Stimulated activated naive CD4-positive, alpha-beta T cell treated with Interleukin-2 at 50 U/mL for 16 hours (primary cell): ENCODE measurements at places on chromosomes 13 and 19.

GRCh38 chr13:64239372-64239771 lies 2823.7 kb upstream of the PCDH20 start:
- no peak for DNase-seq

GRCh38 chr19:4559569-4559968 lies at the start of gene SEMA6B:
SEMA6B (minus strand) TSS chr19:4559684; CDS start chr19:4558457, 1,227 bp downstream.
- no peak for DNase-seq

DNA sequence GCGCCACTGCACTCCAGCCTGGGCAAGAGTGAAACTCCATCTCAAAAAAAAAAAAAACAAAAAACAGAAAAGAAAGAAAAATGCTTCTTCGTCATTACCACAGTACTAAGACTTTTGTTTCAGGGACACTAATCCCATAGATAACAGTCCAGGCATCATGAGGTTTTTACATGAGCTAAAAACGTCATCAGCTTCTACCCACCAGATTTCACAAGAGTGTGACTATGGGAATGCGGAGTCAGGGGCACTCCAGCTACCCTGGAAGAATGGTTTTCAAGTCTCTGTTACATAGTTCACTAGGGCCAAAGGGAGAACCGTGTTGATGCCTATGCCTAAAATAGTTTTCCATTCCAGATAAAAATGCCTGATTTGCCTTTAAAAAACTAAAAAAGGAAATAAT lies 33.2 kb downstream of the RAB20 start:
- DNase-seq: no peak

GRCh38 chr19:2110822-2111221 lies 14.1 kb downstream of the IZUMO4 start:
- no peak for DNase-seq

DNA sequence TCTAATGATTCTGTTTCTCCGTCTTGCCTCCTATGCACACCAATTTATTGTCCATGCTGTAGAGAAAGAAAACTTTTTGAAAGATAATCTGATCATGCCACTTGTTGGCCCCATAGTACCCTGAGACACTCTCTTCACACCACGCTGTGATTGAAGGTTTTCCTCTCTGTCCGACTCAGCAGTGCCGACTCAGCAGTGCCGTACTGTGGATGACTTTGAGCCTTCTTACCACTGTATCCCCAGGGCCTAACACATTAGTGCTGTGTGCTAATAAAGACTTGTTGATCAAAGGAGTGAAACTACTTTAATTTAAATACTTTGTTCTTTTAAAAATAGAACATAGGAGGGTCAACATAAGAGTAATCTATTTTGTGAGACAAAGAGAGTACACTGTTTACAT lies 429.6 kb downstream of the KLF12 start:
- DNase-seq: no peak

- DNase-seq: no peak
Observed at GRCh38 chr13:74978591-74978990, 503.4 kb downstream of the TBC1D4 start.

DNA sequence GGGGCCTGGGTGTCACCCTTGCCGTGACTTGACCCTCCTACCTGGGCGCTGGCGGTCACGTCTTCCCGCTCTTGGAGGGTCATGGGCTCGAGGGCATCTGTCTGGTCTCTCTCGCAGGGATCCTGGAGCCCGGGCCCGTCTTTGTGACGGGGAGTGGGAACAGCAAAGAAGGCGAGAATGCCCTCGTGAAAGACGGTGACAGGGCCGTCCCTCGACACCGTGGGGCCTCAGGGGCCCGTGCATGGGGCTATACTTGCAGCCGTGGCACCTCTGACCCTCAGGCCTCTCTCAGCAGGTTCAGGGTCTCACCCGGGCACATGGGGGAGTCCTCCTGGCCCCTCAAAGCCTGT lies 20.9 kb upstream of the MATK start:
- DNase-seq: no peak

GRCh38 chr13:97140611-97141010 lies 81.5 kb upstream of the MBNL2 start:
- no peak for DNase-seq

GRCh38 chr13:53121919-53122318 lies 93.3 kb downstream of the OLFM4 start:
- DNase-seq: no peak

GRCh38 chr13:95039415-95039814 lies 261.8 kb downstream of the ABCC4 start:
- no peak for DNase-seq

- DNase-seq: no peak
Observed at GRCh38 chr19:57227502-57227901, 3.3 kb upstream of the AURKC start.

- DNase-seq: peak; percentile 67
Observed at GRCh38 chr19:1104311-1105007, 665 bp downstream of the GPX4 start.

- DNase-seq: no peak
Observed at GRCh38 chr13:36973621-36974295, 25.4 kb downstream of the ALG5 start.

DNA sequence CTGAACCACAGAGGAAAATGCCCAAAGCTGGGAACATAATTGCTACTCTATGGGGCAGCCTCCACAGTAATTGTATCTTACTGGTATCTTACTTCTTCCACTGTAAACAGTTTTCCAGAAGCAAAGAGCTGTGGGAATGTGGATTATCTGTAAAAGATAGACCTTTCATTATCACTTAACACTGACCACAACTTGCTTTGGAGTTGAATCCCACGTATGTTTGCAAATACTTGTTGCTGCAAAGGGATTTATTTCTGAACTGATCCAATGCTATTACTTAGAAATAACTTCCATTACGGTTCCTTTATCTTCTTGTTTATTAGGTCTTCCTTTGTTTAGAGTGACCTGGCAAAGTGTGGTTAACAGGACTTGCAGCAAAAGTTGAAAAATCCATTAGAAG lies 218.1 kb downstream of the KCTD12 start:
- DNase-seq: no peak

DNA sequence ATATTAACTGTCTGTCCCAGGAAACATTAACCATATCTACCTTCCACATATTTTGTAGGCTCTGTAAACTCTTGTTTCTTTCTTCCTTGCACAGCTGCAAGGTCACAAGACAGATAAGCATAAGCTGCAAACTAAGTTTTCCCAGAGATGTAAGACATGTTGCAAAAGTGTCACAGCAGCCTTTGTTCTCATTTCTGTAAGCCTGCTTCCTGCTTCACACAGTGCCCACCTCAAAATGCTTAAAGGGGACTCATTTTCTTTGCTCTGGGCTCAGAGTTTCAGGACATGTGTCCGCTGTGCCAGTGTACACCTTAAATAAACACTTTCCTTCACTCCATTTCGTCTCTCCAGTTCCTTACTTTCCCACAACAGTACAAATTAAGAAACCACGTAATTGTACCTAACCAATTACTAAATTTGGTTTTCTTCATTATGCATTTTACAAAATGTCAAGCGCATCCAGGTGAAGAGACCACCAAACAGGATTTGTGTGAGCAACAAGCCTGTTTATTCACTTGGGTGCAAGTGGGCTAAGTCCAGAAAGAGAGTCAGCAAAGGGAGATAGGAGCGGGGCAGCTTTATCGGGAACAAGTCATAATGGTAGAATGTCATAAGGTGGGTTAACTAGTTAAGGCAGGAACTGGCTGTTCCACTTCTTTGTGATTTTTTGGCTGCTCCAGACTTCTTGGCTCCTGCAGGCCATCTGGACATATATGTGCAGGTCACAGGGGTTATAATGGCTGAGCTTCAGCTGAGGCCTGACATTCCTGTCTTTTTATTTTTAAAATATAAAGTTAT lies 12.7 kb upstream of the ZNF431 start:
- no peak for DNase-seq

- no peak for DNase-seq
Observed at GRCh38 chr19:1435378-1435989, 2.7 kb upstream of the RPS15 start.

DNA sequence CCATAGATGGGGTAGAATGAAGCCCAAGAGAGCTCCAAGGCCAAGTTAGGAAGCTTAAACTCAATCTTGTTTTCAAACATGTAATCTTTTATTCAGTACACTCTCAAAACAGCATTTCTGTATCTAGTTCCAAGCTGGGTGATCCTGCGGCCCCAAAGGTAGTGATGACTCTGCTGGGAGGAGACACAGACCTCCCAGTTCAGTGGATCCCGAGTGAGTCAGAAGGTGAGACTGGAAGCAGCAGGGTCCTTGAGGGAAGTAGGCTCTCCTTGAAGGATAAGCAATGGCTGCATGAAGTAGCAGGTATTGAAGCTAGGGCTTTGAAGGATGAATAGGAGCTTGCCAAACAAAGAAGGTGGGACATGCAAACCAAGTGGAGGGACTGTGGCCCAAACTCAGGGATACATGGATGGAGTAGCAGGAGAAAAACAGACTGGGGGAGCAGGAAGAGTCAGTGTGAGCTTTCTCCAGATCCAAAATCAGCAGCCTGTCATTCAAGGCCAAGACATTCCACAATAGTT lies 9.6 kb downstream of the TINCR start:
- DNase-seq: no peak

DNA sequence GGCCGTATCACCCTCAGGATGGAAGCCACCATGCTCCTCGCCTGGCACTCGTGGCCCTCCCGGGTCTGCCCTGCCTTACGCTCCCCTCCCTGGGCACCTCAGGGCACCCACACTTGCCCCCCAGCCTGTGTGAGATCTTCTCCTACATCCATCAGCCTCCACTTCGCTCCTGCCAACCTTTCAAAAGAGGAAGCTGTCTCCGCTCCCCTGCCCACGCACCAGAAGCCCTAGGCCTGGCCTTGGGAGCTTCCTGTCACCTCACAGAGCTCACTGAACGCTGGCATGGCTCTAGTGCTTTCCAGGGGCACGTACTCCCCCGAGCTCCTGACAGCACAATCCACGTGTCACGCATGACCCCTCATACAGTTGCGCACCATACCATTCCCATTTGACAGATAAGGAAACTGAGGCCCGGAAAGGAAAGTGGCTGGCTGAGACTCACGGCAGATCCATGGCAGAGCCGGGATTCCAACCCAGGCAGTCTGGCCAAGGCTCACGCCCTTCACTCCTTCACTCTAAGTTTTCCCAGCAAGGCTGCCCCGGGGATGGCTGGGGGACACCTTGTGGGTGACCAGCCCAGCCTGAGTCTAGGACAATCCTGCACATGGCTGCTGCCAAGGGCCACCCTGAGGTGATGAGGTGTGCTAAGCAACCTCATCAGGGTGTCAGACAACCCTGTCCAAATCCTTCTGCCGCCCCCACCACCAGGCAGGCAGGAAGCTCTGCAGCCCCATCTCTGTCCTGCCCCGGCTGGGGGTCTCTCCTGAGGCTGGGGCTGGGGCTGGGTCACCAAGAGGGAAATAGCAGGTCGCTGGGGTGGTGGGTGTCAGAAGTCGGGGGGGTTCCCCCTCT lies 19.3 kb downstream of the PPP1R12C start:
- DNase-seq: no peak

- DNase-seq: no peak
Observed at GRCh38 chr13:79679334-79679733, 198.4 kb downstream of the NDFIP2 start.

DNA sequence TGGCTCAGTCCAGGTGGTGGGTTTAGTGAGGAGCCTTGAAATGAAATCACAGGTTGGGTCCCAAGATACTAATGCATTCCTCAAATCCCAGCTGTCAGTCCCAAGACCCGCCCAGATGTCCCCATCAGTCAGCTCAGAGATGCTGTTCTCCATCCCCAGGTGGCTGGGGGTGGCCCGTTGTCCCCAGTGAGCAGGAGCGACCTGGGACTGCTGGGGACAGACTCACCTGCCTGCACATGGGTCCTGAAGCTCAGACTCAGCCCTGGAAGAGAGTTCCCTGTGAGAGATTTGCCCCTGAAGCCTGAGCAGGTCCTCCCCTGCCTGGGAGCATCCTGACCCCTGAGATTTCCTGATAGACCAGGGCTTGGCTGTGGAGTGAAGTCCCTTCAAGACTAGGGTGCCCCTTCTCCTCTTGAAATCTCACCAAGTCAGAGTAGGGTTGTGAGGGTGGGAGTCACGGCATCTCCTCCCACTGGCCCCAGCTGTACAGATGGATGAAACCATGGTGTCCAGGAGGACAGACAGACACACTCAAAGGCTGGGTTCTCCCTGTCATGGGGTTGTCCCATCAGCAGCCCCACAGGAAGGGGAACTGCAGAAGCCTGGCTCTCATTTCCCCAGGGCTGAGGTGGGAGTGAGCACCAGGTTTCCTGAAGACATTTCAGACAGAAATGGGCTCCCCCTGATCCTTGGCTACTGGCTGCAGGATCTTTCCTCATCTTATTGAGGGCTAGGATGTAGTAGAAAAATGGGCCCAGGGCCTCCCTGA lies 14.4 kb downstream of the LILRA5 start:
- no peak for DNase-seq

- no peak for DNase-seq
Observed at GRCh38 chr19:37738371-37738770, 18.8 kb upstream of the ZNF607 start.

DNA sequence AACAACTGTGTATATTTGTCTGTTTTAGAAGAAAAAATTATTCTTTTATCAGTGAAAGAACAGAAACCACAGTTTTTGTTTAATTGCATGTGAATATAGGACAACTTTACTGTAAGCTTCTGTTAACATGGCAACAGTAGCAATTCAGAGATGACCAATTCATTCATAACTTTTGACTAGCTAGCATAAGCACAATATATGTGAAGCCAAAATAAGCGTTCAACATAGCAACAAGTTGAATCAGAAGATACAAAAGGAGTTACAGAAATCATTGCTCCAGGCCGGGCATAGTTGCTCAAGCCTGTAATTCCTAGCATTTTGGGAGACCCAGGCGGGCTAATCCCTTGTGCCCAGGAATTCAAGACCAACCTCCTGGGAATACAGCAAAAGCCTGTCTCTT lies 197.1 kb upstream of the GPC6 start:
- no peak for DNase-seq

DNA sequence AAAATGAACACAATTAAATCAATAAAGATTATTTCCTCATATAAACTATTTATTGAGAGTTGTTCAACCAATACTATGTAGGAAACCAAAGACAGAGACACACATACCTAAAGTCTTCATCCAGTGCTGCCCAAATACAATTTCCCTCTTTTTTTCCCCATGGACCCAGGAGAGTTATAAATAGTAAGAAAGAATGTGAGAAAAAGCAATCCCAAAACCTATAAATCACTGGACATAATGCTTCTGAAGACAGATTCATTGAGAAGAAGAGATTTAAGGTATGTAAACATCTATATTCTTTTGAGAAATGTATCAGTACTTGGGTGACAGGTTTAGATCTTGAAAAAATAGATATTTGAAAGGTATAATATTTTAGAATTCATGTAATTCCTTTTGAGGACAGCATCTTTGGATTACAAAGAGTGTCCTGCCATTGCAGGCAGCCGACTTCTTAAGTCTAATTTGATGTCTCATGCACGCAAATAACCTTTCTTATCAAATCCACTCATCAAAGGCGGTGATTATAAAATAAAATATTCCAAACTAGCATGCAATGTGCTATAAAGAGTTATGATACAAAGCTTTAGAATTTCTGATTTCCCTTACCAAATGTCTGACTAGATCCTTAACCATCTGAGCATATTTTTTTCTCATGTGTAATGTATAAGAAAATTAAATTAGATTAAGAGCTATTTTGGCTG lies 739.4 kb downstream of the LIG4 start:
- no peak for DNase-seq

DNA sequence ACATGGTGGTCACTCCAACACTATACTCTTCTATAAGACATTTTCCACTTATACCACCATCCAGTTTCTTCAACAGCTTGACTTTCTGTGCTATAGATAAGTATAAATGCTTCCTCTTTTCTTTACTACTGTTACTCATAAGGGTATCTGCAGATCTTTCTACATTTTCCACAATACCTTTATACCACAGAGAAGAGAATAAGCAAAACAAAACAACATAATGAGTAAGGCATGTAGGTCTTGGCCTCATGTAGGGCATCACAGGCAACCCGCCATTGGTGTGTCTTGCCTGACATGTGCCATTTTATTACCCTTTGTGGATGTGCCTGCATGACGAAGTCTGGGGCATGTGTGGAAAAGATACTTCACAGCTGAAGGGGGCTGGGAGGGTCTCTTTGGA lies 265.3 kb upstream of the STARD13 start:
- no peak for DNase-seq
